ENCODE measurements at places on chromosomes 3 and 15.

- no peak for DNase-seq
Measured at GRCh38 chr3:74862476-74862875, 248.0 kb upstream of the CNTN3 start.

- no peak for DNase-seq
Measured at GRCh38 chr15:91223863-91224262, 123.8 kb downstream of the SV2B start.

- DNase-seq = peak; percentile 96
Measured at GRCh38 chr15:70101459-70102113, 3.9 kb upstream of the TLE3 start.

DNA sequence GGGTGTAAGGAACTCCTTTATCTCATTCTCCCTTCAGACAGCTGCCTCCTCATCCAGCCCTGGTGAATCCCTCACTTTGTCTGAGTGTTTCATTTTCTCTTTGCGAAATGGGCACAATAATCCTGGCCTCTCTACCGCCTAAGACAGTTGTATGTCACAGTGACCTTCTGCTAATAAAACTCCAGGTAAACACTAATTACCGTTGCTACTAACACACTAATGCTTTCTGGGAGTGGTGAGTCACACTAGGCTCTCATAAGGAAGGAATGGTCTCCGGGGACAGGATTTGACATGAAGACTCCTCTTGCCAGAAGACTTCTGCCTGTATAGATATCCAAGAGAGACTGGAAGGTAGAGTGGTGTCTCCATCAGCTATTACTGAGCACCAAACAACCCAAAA is 71.7 kb upstream of the SNRK start:
- no peak for DNase-seq

- DNase-seq = no peak
Measured at GRCh38 chr15:83919319-83919830, 265.5 kb downstream of the ADAMTSL3 start.

DNA sequence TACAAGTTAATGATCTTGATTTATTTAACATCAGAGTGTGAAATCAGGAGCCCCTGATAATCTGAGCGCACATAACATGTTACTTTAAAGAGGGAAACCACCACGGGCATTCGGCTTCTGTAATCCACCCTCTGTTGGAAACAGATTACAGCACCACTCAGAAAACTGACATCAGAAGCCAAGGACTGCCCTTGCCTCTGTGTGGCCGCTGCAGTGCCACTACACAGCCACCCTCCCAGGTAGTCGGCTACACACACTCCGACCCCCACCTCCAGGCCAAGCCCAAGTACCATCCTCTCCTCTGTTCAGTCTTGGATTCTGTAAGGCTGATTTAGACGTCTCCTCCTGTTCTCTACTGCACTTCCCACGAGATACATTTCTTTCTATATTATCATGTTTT is 251.7 kb downstream of the GABRB3 start:
- no peak for DNase-seq

DNA sequence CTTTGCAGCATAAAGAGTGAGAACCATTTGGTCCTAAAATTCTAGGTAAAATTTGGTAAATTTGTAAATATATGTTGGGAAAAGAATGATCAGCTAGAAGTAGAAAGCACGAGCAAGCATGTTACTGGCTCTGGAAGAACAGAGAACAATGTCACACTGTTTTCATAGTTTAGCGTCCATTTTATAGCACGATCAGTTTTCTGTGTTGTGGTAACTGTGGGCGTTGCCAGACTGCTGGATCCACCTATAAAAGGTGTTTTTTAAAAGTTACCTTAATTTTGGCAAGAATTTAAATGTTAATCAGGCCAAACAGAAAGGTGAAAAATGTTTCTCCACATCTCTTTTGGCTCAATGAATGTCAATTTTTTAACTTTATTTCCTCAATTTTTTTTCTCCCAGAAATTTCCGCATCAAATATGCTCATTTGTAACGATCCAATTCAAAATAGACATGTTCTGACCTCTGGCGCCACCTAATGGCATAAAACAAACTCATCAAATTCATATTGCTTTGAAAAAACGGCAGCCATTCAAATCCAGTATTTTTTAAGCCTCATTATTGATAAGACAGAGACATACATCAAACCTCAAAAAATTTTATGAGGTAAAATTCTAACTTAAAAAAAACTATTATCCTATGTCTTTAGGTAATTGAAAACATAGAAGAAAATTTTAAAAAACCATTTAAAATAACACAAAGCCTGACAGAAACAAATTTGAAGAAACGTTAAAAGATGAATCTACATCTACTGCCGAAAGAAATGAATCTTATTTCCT is 5.5 kb upstream of the GP5 start:
- peak; percentile 82 for DNase-seq

DNA sequence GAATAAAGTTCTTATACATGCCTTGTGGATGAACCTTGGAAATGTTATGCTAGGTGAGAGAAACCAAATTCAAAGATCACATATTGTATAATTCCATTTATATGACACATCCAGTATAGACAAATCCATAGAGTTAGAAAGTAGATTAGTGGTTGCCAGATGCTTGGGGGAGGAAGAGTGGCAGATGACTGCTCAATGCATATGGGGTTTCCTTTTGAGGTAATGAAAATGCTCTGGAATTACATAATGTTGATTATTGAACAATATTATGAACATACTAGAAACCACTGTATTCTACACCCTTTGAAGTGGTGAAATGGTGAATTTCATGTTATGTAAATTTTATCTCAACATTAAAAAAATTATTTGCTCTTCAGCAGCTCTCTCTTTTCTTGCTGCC is 100.8 kb downstream of the DHX36 start:
- DNase-seq = no peak

- no peak for DNase-seq
Measured at GRCh38 chr15:78018445-78018844, 59.1 kb downstream of the TBC1D2B start.

DNA sequence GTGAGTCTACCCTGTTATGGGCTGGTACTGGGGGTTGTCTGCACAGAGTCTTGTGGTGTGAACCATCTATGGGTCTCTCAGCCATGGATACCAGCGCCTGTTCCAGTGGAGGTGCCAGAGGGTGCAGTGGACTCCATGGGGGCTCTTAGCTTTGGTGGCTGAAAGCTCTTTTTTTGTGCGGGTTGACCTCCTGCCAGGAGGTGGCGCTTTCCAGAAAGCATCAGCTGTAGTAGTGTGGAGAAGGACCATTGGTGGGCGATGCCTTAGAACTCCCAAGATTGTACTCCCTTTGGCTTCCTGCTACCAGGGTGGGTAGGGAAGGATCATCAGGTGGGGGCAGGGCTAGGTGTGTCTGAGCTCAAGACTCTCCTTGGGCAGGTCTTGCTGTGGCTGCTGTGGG is 602.6 kb downstream of the RSL24D1 start:
- no peak for DNase-seq

DNA sequence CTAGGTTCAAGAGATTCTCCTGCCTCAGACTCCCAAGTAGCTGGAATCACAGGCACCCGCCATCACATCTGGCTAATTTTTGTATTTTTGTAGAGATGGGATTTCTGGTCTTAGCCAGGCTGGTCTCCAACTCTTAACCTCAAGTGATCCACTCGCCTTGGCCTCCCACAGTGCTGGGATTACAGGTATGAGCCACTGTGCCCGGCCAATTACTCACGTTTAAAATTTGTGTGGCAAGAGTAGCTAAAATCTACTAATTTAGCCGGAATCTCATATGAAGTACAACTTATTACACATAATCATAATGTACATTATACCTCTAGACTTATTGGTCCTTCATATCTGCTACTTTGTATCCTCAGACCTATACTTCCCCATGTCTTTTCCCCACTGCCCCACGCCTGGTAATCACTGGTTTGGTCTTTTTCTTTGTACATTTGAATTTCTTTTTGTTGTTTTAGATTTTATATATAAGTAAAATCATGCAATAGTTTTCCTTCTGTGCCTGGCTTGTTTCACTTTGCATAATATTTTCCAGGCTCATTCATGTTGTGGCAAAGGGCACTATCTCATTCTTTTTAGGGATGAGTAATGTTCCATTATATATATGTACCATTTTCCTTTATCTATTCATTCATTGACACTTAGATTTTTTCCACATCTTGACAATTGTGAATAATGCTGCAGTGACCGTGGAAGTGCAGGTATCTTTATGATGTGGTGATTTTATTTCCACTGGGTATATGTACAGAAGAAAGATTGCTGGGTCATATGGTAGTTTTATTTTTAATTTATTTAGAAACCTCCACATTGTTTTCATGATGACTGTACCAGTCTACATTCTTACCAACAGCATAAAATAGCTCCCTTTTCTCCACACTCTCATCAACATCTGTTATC is 605.0 kb upstream of the CBLB start:
- DNase-seq = no peak

- DNase-seq = peak; percentile 10
Measured at GRCh38 chr15:98668566-98669308, 20.4 kb downstream of the IGF1R start.

- DNase-seq = no peak
Measured at GRCh38 chr3:128195802-128196201, 42.5 kb downstream of the EEFSEC start.

DNA sequence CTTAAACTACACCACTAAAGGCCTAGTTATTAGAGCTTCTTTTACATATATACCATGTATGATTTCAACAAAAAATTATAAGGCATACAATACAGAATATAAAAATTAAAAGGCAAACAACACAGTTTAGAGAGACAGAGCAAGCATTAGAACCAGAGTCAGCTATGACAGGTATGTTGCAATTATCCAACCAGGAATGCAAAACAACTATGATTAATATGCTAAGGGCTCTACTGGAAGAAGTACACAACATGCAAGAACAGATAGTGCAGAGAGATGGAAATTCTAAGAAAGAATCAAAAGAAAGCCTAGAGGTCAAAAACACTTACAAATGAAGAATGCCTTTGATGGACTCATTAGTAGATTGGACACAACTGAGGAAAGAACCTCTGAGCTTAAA is 39.6 kb downstream of the CCDC54 start:
- no peak for DNase-seq

DNA sequence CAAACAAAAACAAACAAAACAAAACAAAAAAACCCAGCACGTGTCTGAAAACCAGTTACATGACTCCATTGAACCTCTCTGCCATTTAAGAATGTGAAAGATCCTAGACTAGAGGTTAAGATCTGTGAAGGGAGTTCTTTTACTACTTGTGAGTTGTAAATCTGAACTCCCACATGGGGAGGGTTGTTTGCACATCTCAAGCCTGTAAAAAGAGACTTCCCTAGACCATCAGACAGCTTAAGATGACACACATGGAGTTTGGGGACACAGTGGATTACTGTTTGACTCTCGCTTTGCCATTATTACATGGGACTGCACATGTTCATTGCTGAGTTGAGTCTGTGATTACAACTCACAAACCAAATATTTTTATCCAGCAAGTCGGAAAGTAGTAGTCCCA is 171.5 kb downstream of the SLC9A9 start:
- DNase-seq = no peak

GRCh38 chr15:80777137-80777536 is 2.0 kb upstream of the CEMIP start:
- peak; percentile 25 for DNase-seq

Measured in hematopoietic multipotent progenitor cell treated with erythropoietin and hydrocortisone succinate and interleukin-3 and kit ligand, for 6 days (in vitro differentiated cells).